ENCODE measurements at places on chromosomes 7 and 10. TPM values are rescaled to one million over a fixed set of nuclear protein-coding genes. Genes with fewer than 3 reads are reported as not detected.

DNA sequence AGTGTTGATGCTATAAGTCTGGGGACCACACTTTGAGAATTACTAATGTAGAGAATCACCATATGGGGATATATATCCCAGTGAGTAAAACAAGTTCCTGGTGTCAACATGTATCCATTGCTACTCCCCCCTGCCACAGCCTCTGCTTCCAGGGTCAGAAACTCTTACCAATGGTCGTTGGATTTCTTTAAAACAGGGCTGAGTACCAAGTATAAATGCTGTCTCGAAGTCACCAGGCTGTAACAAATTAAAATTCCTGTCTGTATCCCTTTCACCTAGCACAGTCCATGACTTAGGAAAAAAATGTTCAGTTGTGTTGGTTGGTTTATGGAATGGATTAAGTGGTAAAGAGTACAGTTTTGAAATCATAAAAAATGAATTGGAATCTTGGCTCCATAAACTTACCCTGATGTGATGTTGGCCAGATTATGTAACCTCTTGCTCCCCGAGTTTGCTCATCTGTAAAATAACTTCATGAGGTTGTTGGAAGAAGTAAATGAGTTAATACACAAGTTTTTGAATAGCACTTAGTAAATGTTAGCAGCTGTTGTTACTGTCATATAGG, 364.0 kb upstream of the LRGUK start:
- H3K36me3 ChIP-seq = peaks cover 4% of the 10 kb centered on the region
- H3K4me1 ChIP-seq = no peaks in the 10 kb centered on the region
- no peak overlapping the region for H3K4me3 ChIP-seq
- no peaks in the 10 kb centered on the region for H3K27me3 ChIP-seq

DNA sequence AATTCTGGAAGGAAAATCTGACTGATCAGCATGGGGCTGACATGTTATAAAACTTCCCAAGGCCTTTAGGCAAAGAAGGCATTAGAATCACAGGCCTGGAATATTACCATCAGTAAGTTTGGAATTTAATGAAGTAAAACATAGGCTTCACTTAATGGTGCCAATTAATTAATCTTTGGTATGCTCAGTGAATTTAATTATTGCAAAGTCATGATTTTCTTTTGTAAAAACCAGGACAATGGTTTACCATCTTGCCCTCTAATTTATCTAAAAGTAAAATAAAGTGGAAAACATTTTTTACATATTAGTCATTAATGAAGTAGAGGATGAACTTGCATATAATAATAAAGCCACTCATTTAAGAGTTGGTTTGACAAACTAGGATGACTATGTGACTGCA, 220.3 kb downstream of the SEC23IP start:
- H3K4me1 ChIP-seq = no peaks in the 10 kb centered on the region
- no peak overlapping the region for H3K4me3 ChIP-seq
- H3K36me3 ChIP-seq = no peaks in the 10 kb centered on the region
- H3K27me3 ChIP-seq = peaks cover 6% of the 10 kb centered on the region

DNA sequence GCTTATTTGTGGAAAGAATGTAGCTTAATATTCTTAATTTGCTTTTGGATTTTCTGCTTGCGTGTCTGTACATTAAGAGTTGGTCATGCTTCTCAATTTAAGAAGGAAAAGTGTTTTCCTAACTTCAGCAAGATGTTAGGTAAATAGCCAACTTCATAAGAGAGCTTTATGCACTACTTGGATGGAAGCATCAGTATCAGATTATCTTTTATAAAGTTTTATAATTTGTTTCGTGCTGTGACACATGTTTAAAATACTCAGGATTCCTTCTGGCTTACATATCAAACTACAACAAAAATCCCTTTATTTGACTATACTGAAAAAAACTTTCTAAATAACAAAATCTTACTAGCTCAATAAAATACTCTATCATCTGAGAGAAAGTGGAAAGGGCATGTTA, 34.8 kb upstream of the AGR2 start:
- H3K4me1 ChIP-seq = no peaks in the 10 kb centered on the region
- H3K27me3 ChIP-seq = no peaks in the 10 kb centered on the region
- H3K36me3 ChIP-seq = no peaks in the 10 kb centered on the region
- no peak for DNase-seq

- DNase-seq = no peak
- H3K36me3 ChIP-seq = no peaks in the 10 kb centered on the region
- H3K27me3 ChIP-seq = peaks cover 2% of the 10 kb centered on the region
- no peaks in the 10 kb centered on the region for H3K4me1 ChIP-seq
Observed at GRCh38 chr7:95316588-95316987, 7.7 kb downstream of the PON1 start.

GRCh38 chr10:89793649-89794254, 92.4 kb downstream of the KIF20B start:
- H3K27me3 ChIP-seq = peaks cover 5% of the 10 kb centered on the region
- no peaks in the 10 kb centered on the region for H3K36me3 ChIP-seq
- no peaks in the 10 kb centered on the region for H3K4me1 ChIP-seq
- DNase-seq = peak; percentile 26
- no peak overlapping the region for H3K4me3 ChIP-seq
- no peak overlapping the region for H3K27ac ChIP-seq

Gene GCK
- 1.3 TPM for total RNA-seq

Gene VAX1
- total RNA-seq = not detected

GRCh38 chr10:132397036-132397541, at the start of gene PWWP2B:
Gene PWWP2B, plus strand, starts transcription at chr10:132397200. Its CDS starts 27 bp downstream, at chr10:132397227.
- peak; percentile 57 for DNase-seq
- peak within 1 kb of the TSS; percentile 33 for H3K27ac ChIP-seq
- peak within 1 kb of the TSS; percentile 81 for H3K4me3 ChIP-seq
- peaks cover 12% of the 10 kb centered on the region for H3K4me1 ChIP-seq
- H3K36me3 ChIP-seq = no peaks in the 10 kb centered on the region

DNA sequence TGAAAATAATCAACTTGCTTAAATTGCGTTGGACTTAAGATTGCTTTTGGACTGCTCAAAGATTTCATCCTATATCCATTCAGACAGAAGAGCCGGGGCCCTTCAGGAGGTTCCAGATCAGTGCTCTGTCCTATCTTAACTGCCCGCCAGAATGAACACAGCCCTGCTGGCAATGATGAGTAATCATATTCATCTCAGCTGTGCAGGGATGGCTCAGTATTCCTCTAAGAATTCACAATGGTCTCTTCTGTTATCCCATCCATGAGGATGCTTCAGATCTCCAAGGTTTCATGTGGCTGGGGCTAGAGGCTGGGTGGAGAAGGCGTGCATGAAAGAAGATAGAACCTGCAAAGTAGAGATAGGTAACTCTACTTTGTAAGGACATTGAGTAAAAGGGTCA, 80.0 kb upstream of the NPVF start:
- H3K27me3 ChIP-seq = peaks cover 12% of the 10 kb centered on the region
- no peaks in the 10 kb centered on the region for H3K4me1 ChIP-seq
- H3K36me3 ChIP-seq = no peaks in the 10 kb centered on the region
- DNase-seq = no peak

Gene GPER1
- 0.12 TPM for total RNA-seq

Gene WEE2
- not detected for total RNA-seq

DNA sequence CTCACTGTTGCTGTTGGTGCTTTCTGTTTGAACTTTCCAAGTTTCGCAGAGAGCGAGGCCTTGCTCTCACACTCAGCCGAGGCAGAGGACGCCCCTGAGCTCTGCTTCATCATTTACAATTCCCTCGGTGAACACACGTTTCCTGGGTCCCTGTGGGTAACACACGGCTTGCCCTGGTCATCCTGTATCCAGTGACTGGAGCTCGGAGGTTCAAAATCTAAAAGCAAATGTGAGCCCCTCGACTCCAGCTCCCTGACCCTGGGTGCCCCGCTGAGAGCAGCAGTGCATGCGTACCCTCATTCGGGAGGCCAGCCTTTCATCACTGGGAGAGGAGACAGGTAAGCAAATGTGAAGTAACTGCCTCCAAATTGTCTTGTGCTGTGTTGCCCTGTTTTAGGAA, 5.8 kb downstream of the CNPY1 start:
- no peak overlapping the region for H3K27ac ChIP-seq
- no peak overlapping the region for H3K4me3 ChIP-seq
- no peak for DNase-seq
- no peaks in the 10 kb centered on the region for H3K36me3 ChIP-seq
- H3K4me1 ChIP-seq = no peaks in the 10 kb centered on the region
- peaks cover 18% of the 10 kb centered on the region for H3K27me3 ChIP-seq

DNA sequence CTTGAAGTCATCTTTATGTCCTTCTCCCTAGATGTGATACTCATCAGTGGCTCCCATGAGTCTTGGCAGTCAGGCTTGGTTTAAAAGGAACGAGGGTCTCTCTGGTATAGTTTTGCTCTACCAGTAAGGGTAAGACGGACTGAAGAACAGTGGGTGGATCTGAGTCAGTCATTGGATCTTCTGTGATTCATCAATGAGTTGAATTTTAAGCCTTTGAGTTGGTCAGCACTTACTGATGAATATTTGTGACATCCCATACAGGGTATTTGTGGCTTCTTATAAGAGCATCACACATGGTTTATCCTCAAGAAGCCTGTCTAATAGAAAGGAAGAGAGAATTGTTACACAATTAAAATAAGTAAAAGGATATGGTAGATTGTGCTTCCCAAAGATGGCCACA, 87.3 kb upstream of the NAMPT start:
- H3K36me3 ChIP-seq = no peaks in the 10 kb centered on the region
- no peak for DNase-seq

GRCh38 chr10:15363031-15363430, 8.1 kb downstream of the FAM171A1 start:
- H3K36me3 ChIP-seq = no peaks in the 10 kb centered on the region
- DNase-seq = no peak
- peaks cover 2% of the 10 kb centered on the region for H3K4me1 ChIP-seq
- H3K27me3 ChIP-seq = peaks cover 1% of the 10 kb centered on the region
- no peak overlapping the region for H3K27ac ChIP-seq

DNA sequence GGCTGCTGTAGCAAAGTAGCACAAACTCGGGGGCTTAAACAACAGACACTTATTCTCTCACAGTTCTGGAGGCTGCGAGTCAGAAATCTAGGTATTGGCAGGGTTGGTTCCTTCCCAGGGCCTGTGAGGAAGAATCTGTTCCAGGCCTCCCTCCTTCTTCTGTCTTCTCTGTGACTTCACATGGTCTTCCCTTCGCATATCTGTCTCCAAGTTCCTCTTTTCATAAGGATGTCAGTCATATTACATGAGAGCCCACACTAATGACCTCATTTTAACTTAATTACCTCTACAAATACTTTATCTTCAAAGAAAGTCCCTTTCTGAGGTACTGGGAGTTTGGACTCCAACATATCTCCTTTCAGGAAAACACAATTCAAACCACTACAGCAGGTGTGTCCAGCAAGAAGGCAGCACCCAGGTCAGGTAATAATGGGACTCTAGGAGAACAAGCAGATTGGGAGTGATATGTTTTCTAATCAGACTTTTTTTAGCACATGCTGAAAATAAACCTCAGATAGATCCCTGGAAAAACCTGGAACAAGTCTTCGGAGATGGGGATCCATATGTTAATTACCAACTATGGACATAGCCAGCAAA, 11.7 kb downstream of the CREB5 start:
- no peaks in the 10 kb centered on the region for H3K36me3 ChIP-seq
- H3K4me3 ChIP-seq = no peak overlapping the region
- H3K4me1 ChIP-seq = no peaks in the 10 kb centered on the region
- H3K27me3 ChIP-seq = peaks cover 18% of the 10 kb centered on the region

Gene NME8
- not detected for total RNA-seq

- H3K36me3 ChIP-seq = no peaks in the 10 kb centered on the region
- no peak overlapping the region for H3K27ac ChIP-seq
- H3K4me1 ChIP-seq = peaks cover 3% of the 10 kb centered on the region
- no peak for DNase-seq
- no peak overlapping the region for H3K4me3 ChIP-seq
Observed at GRCh38 chr10:3237530-3237929, 64.9 kb upstream of the PITRM1 start.

- peak; percentile 50 for DNase-seq
- peaks cover 2% of the 10 kb centered on the region for H3K4me1 ChIP-seq
- H3K4me3 ChIP-seq = no peak overlapping the region
- H3K27me3 ChIP-seq = no peaks in the 10 kb centered on the region
- H3K27ac ChIP-seq = no peak overlapping the region
Observed at GRCh38 chr7:65840446-65840845, 32.4 kb upstream of the VKORC1L1 start.

GRCh38 chr10:30806850-30807249, 177.3 kb upstream of the LYZL2 start:
- peaks cover 4% of the 10 kb centered on the region for H3K4me1 ChIP-seq
- H3K4me3 ChIP-seq = no peak overlapping the region
- no peaks in the 10 kb centered on the region for H3K27me3 ChIP-seq
- no peaks in the 10 kb centered on the region for H3K36me3 ChIP-seq
- no peak overlapping the region for H3K27ac ChIP-seq
- no peak for DNase-seq

Data from activated CD4-positive, alpha-beta memory T cell treated with anti-CD3 and anti-CD28 coated beads for 36 hours (primary cell).